Sciatic nerve (tissue), 2 donors: ENCODE measurements at places on chromosomes 3 and 15. TPM values are rescaled to one million over a fixed set of nuclear protein-coding genes. Genes with fewer than 3 reads are reported as not detected.

- DNase-seq: no peak
These were observed 69.4 kb downstream of the FHIT start for GRCh38 chr3:61181874-61182273.

DNA sequence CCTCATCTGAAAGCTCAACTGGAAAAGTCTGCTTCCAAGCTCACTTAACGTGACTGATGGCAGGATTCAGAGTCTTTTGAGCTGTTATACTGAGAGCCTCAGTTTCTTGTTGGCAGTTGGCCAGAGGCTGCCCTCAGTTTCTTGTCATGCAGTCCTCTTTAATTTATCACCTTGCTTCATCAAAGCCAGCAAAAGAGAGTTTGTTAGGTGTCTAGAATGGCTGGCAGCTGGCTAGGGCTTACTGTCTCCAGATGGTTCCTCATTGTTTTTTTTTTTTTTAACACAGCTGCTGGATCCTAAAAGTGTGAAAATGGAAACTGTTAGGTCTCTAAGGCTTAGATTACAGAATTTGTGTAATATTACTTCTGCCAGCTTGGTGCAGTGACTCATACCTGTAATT is 310.6 kb downstream of the PDCD6IP start:
- no peak for DNase-seq

GRCh38 chr3:17678116-17678741 is 64.2 kb downstream of the TBC1D5 start:
- no peak for DNase-seq

DNA sequence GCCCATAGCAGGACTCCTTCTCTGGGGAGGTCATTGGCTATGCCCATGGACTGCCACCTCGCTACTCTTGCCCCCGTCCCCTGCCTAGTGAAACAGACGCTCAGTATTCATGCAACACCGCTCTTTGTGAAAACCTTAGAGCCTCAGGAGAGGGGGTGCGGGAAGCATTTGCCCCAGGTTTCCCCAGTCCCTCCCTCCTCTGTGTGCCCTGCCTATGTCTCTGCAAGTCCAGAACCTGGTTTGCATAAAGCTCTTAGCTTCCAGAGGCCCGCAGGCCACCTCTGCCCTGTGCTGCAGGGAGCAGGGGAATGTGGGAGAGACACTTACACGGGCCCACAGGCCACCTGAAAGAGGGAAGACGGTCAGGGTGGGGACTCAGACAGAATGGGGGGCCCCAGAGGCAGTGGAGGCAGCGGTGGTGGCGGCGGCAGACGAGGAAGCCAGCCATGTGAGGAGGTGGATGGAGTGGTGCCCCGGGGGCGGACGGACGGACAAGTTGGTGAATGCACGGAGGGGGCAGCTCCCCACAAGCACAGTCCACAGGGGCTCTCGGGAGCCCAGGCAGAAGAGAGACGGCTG is 33.8 kb upstream of the CTSH start:
- no peak for DNase-seq

DNA sequence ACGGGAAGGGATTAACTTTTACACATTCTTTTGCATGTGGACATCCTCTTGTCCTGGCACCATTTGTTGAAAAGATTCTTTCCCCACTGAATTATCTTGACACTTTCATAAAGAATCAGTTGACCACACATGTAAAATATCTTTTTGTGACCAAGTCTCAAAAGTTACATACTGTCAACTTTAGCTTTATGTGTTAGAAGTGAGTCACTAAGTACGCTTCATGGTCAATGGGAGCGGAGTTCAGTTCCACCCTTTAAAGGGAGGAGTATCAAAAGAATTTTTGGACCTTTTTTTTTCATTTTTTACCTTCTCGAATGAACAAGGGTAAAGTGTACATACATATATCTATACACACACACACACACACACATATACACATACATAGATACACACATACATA is 35.4 kb downstream of the MAPK6 start:
- no peak for DNase-seq

DNA sequence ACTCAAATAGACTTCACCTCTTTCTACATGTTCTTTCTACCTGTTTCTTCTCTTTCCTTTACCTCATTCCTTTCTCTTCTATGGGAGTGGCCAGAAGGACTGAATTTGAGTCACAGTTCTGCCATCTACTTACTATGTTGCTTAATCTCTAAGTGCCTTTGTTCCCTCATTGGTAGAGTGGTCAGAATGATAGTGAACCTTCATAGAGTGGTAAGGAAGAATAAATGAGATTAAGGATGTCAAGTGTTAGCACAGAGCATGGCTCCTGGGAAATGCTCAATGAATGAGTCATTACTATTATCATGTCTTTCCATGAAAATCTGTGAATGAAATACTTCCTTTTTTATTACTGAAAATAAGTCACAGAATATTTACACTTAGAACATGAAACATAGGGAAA is 17.5 kb downstream of the TMEM207 start:
- no peak for DNase-seq

Gene ACP3
- total RNA-seq: 2.9 TPM

GRCh38 chr15:69096196-69096595 is 64.2 kb upstream of the GLCE start:
- DNase-seq: no peak

Gene HCN4
- total RNA-seq: not detected

Gene PDIA5
- 27.8 TPM for total RNA-seq

DNA sequence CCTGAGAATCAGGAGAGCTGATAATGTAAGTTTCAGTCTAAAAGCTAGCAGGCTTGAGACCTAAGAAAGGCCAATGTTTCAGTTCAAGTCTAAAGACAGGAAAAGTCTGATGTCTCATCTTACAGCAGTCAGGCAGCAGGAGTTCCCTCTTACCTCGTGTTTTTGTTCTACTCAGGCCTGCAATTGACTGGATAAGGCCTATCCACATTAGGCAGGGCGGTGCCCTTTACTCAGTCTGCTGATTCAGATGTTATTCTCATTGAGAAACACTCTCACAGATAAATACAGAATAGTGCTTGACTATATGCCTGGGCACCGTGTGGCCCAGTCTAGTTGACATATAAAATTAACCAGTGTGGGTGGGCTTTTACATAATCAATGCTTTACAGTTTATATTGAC is 122.4 kb downstream of the NR1D2 start:
- DNase-seq: no peak

DNA sequence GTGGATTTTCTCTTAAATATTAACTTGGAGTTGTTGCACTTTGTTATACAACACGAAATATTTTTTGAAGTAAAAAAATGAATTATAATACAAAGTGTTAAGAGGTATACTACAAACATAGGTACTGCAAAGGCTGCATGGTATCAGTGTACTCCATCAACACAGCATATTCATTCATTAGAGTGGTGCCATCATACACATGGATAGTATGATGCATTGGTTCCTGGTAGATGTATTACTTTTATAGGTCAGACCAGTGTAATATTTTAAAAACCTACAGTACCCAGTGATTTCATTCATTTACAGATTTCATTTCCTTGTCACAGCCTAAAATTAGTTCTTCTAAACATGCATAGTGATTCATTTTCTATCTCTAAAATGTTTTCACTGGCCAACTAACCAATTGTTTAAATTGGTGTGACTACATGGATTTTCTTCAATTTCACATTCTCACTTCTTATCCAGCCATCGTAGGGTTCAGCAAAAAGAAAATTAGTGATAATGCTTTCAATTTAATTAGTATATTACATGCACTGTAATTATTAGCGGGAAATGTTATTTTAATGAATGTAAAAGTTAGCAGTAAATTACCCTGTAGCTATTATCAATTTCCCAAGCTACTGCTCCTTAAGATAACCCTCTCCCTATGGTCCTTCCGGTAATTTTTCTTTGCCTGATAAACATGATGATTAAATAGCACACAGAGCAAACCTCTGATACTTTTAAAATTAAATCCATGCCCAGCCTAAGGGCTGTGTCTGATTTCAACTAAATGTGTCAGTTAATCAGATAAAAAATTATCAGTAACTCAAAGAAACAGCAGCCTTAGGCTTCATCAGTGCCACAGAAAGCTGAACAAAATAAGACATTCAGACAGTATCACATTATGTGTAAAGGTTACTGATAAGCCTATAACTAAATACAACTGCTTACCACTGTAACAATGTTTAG is 68.4 kb downstream of the DPH6 start:
- no peak for DNase-seq

DNA sequence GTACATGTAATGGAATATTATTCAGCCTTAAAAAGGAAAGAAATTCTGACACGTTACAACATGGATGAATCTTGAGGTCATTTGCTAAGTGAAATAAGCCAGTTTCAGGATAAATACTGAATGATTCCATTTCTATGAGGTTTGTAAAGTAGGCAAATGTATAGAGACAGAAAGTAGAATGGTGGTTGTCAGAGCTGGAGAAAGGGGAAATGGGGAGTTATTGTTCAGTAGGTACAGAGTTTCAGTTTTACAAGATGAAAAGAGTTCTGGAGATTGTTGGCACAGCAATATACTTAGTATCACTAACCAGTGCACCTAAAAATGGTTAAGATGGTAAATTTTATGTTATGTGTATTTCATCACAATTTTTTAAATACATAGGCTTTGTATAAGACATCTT is 60.6 kb downstream of the USP8 start:
- DNase-seq: no peak

- DNase-seq: no peak
These were observed 36.0 kb upstream of the EOMES start for GRCh38 chr3:27758083-27758482.

Gene NT5DC2
- total RNA-seq: 78.3 TPM

DNA sequence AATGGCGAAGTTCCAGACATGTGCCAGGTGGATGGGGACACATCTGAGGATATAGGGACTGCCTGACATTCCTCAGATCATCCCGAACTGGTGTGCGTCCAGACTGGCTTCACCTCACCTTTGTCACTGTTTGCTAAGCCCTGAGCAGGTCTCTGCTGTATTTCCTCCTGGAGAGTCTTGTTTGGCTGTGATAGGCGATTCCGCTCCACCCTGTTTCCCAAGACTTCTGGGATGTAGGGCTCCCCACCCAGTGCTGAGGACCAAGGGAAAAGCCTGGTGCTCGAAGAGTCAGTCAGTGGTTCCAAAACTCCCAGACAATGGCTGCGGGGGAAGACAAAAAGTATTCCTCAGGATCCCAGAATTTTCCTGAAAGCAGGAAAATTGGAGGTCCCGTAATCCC is 11.1 kb upstream of the FURIN start:
- DNase-seq: no peak

DNA sequence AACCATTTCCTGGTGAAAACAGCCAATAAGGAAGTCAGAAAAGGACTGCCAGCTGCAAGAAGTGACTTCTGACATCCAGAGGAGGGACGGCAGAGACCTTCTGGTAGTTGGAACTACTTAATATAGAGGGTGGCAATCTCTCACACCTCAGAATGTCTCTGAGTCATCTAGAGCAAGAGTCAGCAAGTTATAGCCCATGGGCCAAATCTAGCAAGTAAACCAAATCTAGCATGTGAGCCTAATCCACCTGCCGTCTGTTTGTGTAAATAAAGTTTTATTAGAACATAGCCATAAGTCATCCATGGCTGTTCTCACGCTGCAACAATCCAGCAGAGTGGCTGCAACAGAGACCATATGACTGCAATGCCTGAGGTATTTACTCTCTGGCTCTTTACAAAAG is 160.5 kb upstream of the NR2E3 start:
- DNase-seq: no peak
